ENCODE measurements at places on chromosomes 4 and X.

DNA sequence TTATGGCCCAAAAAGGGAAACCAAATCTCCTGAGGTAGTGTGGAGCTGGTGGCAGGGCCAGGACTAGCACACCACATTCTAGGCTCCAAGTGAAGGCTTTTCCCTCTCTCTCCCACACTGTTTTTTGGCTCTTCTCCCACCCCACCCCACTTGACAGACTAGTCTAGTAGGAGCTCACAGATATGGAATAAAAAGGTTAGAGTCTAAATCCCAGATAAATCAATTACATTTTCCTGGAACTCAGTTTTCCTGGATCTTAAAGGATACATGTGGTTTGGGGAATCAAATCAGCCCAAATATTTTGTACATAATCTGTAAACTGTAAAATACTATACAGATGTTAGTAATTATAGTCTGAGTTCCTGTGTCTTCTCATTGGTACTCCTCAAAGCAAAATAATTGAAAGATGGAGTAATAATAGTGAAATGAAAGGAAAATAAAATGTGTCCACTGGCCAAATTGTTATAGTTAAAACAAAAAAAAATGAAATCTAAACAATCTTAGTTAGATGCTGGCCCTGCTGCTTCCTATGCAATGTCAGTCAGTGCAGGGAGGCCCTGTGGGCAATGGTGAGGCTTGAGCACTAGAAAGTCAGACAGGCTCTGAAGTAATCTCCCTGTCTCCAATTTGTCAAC lies 370.4 kb upstream of the CPEB2 start:
- no peak for DNase-seq

DNA sequence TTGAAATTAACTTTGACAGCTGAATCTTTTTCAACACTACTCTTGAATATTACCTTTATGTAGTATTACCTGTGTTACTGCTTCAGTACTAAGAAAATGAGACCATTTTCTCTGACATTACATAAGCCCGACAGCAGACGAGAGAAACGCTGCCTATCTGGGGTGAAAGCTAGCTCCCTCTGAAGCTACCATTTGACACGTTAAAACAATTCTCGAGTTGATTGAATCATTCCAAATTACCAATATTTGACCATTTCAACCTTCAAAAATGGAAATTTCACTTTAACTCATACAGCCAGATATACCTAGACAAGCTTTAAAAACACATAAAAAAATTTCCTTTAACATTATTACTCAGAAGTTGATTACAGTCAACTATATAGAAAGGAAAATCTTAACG lies 836 bp downstream of the GPM6A start:
- no peak for DNase-seq

GRCh38 chr4:7299010-7299907 lies 106.9 kb downstream of the SORCS2 start:
- DNase-seq: no peak

GRCh38 chr4:188876881-188877280 lies 737.6 kb downstream of the TRIML1 start:
- DNase-seq: no peak

DNA sequence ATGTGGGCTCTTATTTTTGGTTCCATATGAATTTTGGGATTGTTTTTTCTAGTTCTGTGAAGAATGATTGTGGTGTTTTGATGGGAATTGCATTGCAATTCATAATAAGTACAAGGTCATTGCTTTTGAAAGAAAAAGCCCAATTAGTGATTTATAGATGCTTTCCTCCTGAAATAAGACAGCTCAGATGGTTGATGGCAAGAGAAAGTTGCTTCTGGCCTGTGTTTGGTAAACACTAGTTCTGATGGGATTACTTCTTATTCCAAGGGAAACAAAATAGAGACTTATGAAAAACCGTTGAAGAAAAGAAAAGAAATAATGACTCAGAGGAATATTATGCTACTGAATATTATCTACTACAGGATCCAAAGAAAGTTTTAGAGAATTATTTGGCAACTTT lies 144.9 kb downstream of the SPANXA1 start:
- no peak for DNase-seq

DNA sequence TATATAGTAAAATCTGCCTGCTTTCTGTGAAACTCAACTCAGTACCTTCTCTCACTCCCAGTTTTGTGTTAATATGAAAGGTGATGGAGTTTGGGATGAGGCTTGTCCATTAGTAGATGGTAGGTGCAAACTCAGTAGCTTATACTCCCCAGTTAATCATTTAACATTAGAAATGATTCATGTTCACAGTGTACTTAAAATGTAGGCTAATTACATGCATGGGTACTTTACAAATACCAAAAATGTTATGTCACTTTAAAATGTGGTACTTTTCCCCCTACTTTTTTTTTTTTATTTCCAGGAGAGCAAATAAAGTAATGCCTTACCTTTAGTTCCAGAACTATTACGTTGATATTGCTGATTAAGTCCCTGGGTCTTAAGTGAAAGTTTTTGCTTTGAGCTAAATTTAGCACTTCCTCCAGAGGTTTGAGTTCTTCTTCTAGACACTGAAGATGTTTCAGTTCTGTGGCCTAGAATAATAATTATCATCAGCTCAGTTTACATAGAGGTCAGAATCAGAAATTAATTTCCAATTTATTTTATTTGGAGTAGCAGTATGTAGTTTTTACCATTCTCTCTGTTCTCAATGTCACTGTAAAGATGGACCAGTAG lies 3.0 kb downstream of the IL2 start:
- no peak for DNase-seq

GRCh38 chr4:86220121-86220520 lies 139.7 kb downstream of the MAPK10 start:
- no peak for DNase-seq

GRCh38 chrX:12349201-12349600 lies 210.9 kb downstream of the FRMPD4 start:
- DNase-seq: no peak

GRCh38 chr4:15906020-15906443 lies 32.5 kb downstream of the FGFBP1 start:
- DNase-seq: no peak

- DNase-seq: no peak
These were observed 38.8 kb upstream of the BEX4 start for GRCh38 chrX:103175944-103176753.

DNA sequence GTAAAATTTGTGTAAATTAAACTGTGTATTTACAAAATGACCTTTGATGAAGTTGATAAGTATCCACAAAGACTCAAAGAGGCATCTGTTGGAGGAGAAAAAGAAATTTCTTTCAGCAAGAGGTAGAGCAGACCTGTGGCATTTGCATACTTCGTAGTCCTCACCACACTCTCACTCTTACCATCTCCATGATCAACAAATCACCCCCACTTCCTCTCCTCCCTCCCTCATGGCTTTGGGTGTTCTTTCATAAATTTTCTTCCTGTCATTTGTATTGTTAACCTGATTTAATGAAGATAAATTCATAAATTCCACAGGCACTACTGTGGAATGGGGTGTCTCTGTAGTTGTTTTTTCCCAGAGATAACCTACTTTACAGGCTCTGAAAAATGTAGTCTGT lies 366.5 kb downstream of the ZNF674 start:
- DNase-seq: no peak

GRCh38 chr4:16676230-16676770 lies 222.1 kb downstream of the LDB2 start:
- DNase-seq: no peak

- DNase-seq: no peak
These were observed 664.0 kb upstream of the PCDH7 start for GRCh38 chr4:30056016-30056766.

All from stimulated activated CD4-positive, alpha-beta T cell treated with anti-CD3 and anti-CD28 coated beads, Interleukin-1b, Interleukin-23, amount 100 ng/mL, for 1 hour (primary cell).